MM.1S (cell line): ENCODE measurements at places on chromosomes 3 and 15.

DNA sequence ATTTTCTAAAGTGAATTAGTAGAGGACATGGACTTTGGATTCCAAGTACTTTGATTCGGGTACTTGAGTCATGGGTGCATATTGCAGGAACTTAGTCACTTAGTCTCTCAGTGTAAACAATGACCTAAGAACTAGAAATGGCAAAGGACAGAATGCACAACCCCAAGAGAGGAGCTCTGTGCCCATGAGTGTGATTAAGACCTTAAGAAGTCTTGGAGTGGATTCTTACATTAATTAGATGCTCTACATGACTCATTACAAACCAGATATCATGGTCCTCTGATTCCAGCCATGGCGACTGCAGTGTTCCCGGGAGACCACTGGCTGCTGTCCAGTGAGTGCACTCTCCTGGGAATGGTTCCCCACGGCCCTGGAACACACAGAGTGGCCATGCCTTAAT, 251.5 kb downstream of the GABRG3 start:
- no peak for DNase-seq

GRCh38 chr3:53815651-53816050, 30.6 kb downstream of the CHDH start:
- DNase-seq = no peak

GRCh38 chr15:63815796-63816533, 17.8 kb downstream of the HERC1 start:
- no peak for DNase-seq

GRCh38 chr3:68728343-68728742, 204.0 kb downstream of the TAFA4 start:
- no peak for DNase-seq

DNA sequence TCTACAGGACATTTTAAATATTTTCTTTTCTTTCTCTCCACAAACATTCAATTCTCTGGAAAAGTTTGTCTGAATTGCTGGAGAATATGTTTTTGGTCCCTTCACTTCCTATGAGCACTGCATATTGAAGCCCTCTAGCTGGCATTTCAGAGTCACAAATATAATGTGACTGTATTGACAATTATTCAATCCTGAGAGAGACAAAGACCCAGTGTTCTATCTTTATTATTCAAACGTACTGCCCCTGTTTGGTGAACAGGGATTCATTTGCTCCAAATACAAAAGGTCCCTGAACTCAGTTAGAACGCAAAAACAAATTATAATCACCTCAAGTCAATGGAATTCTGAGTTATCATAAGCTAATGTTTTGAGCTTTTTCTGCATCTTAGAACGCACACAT, 173.1 kb upstream of the CDIN1 start:
- no peak for DNase-seq

GRCh38 chr3:41304593-41304992, 105.3 kb downstream of the CTNNB1 start:
- no peak for DNase-seq

- no peak for DNase-seq
Measured at GRCh38 chr3:57949785-57950615, 58.2 kb upstream of the FLNB start.

DNA sequence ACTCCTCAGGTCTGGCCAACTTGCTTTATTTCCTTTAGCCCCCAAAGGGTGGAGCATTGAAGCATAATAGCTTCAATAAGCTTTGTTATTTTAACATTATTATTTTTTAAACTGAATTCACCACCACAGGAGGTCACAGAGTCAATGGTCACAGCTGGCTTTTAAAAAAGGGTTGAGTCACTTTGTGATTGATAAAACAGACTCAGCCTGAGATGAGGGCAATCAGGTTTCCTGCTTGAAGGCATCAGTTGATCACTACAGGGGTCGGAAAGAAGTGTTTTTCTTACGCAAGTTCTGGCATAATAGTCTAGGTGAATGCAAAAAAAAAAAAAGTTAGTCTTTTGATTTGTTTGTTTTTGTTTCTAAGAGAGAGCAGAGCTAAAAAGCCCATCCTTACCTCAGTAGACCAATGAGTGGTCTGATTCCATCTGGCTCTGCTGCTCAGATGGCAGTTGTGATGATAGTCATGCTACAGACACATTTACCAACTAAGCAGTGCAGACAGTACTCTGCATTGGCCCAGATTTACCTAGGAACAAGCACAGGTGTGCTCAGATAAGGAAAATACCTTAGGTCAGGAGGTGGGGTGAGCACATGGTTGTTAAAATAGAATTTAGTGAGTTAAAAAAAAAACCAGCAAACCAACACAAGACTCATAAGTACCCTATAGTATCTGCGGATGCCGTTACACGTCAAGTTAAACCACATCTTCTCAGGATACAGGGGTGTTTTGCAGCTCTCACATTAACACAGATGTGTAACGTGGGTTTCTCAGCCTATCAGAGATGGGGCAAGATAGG, 22.6 kb downstream of the ZNF80 start:
- DNase-seq = no peak

GRCh38 chr3:69752241-69752640, 13.0 kb downstream of the MITF start:
- DNase-seq = no peak

DNA sequence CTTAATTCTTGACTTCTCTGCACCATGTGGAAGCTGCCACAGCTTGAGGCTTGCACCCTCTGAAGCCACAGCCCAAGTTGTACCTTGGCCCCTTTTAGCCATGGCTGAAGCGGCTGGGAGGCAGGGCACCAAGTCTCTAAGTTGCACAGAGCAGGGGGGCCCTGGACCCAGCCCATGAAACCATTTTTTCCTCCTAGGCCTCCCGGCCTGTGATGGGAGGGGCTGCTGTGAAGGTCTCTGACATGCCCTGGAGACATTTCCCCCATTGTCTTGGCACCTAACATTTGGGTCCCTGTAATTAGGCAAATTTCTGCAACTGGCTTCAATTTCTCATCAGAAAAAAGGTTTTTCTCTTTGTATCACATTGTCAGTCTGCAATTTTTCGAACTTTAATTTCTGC, 92.8 kb upstream of the GALNT15 start:
- DNase-seq = no peak

- no peak for DNase-seq
Measured at GRCh38 chr3:188693435-188693834, 478.3 kb upstream of the TPRG1 start.

DNA sequence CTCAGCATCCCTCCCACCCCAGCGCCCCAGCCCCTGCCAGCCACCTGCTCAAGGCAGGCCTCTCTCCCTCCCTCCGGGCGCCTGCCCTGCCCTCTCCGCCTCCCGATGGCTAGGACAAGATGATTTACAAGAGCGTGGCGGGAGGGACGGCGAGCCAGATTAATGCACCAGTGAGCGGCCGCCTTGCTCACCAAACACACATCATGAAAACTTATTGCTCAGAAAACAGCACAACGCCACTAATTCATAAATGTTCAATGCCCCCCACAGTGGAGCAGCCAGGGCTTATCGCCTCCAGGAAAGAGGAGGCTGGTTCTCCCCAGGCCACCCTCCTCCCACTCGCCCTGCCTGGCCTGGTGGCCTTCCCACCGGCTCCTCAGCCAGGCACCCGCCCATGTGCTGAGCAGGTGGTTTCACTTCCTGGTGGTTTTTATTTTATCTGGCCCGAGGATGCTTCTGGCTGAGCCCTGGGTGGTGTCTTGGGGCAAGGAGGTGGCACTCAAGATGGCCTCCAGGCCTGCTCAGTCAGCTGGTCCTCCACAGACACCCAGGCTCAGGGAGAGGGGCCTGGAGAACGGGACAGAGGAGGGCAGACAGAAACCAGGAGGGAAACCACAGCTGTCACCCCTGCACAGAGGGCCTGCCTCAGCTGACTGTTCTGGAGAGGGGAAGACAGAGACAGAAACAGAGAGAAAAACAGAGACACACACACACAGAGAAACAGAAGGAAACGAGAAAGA, 284.9 kb downstream of the UACA start:
- peak; percentile 94 for DNase-seq
